Activated CD8-positive, alpha-beta memory T cell treated with anti-CD3 and anti-CD28 coated beads, Interleukin-2, amount 10 ng/mL, durations not matched to agents 7 days and 5 days (primary cell): ENCODE measurements at places on chromosomes 11 and 22. TPM values are rescaled to one million over a fixed set of nuclear protein-coding genes. Genes with fewer than 3 reads are reported as not detected.

- peak; percentile 68 for DNase-seq
- H3K4me1 ChIP-seq: peaks cover 38% of the 10 kb centered on the region
- no peaks in the 10 kb centered on the region for H3K27me3 ChIP-seq
- peak overlapping the region; percentile 92 for H3K4me3 ChIP-seq
- peaks cover 1% of the 10 kb centered on the region for H3K36me3 ChIP-seq
Observed at GRCh38 chr11:118928870-118929500, 3.3 kb upstream of the BCL9L start.

DNA sequence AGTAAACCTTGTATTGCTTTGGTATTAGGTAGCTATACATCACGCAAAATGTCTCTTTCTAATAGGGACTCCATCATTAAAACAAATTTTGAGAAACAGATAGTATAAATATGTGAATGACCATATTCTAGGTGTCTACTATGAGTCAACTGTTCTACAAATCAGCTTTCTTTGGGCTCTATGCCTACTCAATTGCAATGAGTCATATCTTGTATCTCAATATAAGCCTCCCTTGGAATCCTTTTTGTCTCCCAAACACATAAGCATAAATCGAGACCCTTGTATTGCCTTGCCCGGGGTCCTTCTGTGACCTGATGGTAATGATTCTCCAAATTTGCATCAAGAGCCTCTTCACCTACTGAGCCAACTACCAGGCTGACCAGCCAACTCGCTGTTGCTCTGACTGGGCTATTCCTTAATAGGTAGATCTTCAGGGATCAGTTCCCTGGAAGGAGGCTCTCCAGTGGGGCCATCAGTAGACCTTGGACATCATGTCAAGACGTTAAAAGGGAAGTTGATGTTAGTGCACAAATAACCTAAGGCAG lies 22.2 kb downstream of the BLID start:
- no peaks in the 10 kb centered on the region for H3K36me3 ChIP-seq
- H3K4me3 ChIP-seq: no peak overlapping the region
- DNase-seq: no peak
- no peaks in the 10 kb centered on the region for H3K4me1 ChIP-seq
- H3K27ac ChIP-seq: no peak overlapping the region

DNA sequence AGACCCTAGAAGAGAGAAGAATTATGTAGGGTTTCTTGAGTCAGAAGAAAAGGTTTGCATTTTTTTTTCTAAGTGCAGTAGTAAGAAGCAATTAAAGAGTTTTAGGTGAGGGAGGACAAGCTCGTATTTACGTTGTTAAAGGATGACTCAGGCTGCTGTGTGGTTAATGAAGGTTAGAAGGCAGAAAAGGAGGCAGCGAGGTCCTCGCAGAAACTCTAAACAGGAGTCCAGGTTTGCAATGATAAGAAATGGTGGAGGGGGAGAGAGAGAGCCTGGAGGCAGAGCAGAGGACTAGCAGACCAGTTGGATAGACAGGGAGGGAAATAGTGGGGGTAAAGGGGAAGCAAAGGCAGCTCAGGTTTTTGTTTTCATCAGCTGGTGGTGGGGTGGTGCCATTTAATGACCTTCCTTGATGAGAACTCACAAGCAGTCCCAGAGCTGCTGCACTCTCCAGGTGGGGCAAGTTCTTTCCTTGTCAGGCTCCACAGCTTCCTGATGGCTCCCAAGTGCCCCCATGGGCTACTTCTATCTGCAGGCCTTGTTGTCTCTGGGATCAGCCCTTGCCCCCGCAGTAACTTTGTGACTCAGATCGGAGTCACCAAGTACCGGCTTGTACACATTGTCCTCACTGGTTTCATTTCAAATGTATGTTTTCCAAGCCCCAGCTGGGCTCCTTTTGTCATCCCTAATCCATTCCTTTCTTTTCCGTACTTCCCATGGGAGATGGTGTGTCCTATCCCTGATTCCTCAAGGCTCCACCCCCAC lies 8.3 kb upstream of the INSC start:
- H3K27ac ChIP-seq: no peak overlapping the region
- DNase-seq: no peak
- no peak overlapping the region for H3K4me3 ChIP-seq
- peaks cover 16% of the 10 kb centered on the region for H3K4me1 ChIP-seq

The ABTB2 gene
- total RNA-seq: 16.8 TPM

The RRM1 gene
- total RNA-seq: 166 TPM

The CBLIF gene
- not detected for total RNA-seq
